ENCODE measurements at places on chromosomes 1 and 21.

DNA sequence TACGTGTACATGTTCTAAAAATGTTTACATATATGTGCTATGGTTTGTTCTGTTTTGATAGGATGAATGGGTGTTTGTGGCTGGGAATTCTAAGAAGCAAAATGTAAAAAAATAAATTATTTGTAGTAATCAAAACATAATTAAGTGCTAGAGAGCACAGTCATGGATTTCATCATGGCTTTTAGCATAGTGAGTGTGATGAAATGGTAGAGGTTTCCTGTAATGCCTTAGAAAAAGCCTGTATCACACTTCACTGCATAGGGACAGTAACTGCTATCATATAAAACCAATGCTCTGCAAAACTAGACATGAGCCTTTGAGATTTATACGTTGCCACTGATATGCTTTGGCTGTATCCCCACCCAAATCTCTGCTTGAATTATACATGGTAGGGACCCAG, 99.8 kb downstream of the PTGER3 start:
- no peak for DNase-seq

DNA sequence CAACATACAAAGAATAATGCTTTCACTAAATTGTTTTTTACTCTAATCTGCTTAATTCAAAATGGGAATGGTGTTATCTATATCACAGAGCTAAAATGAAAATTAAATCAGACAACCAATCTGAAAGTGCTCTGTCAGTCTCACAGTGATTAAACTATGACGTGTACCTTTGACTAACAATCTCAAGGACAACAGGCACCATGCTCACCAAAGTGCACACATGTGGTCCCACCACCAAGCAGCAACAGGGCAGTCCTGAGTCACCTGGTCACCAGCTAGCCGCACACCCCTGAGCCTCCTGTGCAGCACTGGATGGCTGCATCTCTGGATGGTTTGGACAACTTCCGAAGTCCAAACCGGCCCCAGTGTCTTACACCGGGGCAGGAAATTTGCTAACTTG, 54.5 kb upstream of the NADK start:
- DNase-seq, result no peak

- no peak for DNase-seq
Observed at GRCh38 chr1:32349211-32349708, 13.0 kb downstream of the FAM229A start.

GRCh38 chr1:44315521-44315920, 39.5 kb downstream of the ERI3 start:
- no peak for DNase-seq

- no peak for DNase-seq
Observed at GRCh38 chr1:66168467-66168887, 365.5 kb upstream of the SGIP1 start.

- no peak for DNase-seq
Observed at GRCh38 chr21:45589686-45590245, 47.5 kb upstream of the SLC19A1 start.

DNA sequence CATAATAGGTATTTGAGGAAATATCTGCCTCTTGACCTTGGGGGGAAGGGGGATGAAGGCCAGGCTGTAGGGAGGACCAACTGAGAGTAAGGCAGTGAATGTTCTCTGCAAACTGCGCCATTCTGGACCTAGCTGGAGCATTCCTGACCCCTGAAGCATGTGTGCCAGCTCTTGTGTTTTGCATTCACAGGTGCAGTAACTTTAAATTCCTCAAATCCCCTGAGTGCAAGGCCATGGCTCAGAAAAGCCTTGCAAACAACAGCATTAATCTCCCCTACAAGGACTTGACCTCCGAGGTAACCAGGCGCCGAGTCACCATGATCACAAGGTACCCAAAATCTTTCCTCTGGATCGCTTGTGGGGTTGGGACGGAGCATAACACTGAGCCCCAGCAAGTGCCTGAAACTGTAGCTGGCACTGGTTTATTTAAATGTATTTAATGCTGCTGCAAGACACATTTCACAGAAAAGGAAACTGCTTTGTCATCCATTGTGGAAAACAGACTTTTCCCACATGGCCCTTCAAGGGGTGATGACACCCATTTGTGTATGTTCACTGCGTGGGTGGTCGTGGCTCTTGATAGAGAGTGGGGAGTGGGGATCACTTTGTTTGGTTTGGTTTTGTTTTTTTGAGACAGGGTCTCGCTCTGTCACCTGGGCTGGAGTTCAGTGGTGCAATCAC, 1.7 kb downstream of the MYOCOS start:
- DNase-seq, result no peak

DNA sequence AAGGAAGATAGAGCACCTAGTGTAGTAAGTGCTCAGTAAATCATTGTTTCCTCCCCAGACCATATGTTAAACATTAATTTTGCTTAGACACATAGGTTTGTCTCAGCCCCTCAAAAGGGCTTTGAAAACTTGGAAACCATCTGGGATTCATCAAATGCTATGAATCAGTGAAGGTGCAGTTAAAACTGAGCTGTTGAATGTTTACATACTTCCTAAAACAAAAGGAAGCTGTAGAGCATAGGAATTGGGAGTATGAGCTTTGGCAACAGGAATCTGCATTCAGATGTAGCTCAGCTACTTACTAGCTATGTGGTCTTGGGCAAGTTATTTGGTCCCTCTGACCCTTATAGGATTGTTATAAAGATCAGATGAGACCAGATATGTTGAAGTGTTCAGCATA, 18.7 kb upstream of the PODN start:
- DNase-seq, result no peak

DNA sequence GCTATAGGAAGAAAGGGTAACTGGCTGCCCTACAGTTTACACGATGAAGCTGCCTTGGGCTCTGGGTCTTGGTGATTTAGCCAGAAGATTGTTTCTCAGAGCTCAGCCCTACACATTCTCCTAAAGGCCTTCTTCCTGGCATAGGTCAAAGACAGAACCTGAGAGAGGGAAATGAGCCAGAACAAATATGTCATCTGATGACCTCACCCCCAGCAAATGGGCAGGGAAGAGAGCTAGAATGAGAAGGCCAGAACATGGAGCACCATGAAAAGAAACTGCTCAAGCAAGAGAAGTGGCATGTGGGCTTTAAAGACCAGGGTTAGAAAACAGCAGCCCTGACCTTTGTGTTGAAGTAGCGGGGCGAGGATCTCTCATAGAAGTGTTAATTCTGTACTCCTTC, 5.5 kb upstream of the ILDR2 start:
- no peak for DNase-seq

DNA sequence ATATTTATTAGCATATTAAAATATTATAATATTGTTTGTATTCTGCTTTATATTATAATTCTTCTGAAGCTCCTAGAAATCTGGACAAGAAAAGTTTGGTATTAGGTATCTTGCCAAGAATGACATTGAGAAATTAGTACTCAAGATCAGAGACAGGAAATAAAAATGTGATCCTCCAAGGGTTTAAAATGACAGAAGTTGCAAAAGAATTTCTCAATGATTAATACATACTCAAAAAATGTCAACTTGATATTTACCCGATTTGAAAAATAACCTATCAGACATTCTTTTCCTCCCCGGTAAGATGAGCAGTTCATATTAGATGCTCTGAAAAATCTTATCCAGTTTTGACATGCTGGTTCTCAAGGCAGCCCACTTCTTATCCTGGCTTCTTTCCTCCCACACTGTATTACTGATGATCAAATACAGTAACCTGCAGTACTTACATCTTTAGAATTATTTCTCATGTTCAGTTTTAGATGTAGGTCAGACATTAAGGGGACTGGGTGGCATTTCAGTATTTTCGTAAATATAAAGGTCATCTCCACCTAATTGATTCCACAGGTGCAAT, 55.3 kb downstream of the CACHD1 start:
- no peak for DNase-seq

GRCh38 chr21:44957901-44958451, 18.1 kb downstream of the SLX9 start:
- DNase-seq, result no peak

GRCh38 chr1:26195805-26196204, 5.4 kb downstream of the CATSPER4 start:
- DNase-seq, result no peak

GRCh38 chr1:11714831-11715575, 20.9 kb upstream of the AGTRAP start:
- DNase-seq, result no peak

DNA sequence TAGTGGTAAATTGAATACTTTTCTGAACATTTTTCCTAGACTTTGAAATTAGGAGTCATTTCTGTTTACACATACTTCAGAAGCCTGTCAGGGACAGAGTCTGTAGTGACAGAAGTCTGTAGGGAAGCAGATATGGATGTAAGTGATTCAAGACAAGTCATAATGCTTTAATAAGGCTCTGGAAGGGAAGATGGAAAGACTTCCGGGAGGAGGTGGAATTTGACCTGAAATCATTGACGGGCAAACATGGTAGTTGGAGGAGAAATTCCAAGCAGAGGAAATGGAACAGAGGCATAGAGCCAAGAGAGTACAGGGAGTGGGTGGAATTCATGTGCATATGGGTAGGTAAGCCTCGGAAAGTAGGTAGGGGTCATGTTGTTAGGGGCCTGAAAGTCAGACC, 22.5 kb downstream of the CAMTA1 start:
- no peak for DNase-seq

- no peak for DNase-seq
Observed at GRCh38 chr21:18153063-18153462, 91.6 kb upstream of the CHODL start.

GRCh38 chr21:35611708-35612132, 448.6 kb downstream of the SETD4 start:
- DNase-seq, result no peak

DNA sequence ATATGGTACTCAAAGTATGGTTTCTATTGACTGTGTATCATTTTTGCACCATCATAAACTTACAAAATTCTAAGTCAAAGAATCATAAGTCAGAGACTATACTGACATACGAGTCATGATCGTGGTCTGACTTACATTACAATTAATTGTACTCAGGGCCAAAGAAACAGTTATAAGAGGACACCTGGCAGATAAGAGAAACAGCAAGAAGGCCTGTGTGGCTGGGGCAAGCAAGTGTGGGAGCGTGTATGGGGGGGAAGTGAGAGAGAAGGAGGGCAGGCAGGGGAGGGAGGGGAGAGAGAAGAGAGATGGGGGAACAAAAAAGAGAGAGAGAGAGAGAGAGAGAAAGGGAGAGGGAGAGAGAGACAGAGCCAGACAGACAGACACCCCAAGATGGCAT, 70.9 kb downstream of the RERE start:
- no peak for DNase-seq

DNA sequence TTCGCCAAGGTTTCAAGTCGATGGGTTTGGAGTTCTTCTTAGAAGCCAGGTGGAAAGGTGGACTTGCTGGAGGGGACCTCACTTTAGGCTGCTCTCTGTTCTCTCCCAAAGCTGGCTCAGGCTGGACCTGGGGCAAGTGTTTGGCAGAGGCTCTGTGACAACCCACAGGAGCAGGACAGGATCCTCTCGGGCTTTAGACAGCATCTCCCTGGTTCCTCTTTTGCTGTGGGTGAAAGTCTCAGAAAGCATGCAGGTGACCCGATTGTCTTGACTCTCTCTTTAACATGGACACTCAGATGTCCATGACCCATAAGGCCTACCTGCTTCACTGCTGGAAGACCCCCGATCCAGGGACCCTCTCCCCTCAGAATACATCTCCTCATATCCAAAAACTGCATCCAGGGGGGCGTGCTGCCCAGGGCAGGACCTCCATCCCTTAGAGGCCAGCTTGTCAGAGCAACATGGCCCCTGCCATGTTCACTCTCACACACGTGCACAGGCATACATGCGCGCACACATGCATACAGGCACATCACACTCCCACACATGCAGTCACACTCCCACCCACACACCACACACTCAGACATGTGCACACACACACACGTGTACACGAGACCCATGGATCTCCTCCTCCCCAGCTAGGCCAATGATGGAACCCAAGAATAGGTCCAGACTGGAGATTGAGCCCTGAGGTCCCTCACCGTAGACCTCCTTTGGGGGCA, 21.3 kb downstream of the MRPL37 start:
- DNase-seq, result no peak

DNA sequence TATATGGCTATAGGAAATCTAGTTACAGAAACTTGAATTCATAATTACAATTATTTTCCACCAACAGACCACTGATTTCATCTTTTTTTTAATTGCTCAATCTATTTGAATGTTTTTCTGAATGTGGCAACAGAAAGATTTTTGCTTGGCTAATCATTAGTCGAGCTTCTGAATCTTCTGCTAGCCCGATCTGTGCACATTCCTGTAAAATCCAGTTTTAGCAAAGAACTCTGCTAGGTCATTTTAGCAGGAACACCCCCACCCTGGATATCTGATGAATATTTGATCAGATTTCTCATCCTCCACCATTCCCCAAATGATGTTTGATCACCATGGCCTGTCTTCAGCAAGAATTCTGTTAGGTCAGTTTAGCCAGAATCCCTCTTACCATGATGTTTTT, 176.3 kb downstream of the LEPR start:
- DNase-seq, result no peak

GRCh38 chr1:31423418-31423947, 10.5 kb downstream of the SERINC2 start:
- DNase-seq, result no peak

DNA sequence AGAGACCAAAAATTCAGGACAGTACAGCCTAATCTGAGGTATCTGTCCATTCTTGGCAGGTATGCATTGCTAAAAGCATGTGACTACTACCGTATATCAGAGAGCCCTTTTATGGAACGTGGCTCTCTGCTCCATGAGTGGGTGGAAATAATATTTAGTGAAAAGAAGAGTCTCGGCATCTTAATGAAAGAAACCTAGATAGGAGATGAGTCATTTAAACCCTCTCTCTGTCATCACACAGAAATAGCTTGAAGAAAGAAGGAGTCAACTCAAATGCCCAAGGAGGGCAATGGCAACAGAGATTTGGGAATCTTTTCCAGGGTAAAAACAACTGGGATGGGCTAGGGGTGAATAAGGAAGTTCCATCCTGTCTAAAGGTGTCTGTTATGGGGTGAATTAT, 528.2 kb downstream of the SMYD3 start:
- DNase-seq, result no peak

- DNase-seq, result no peak
Observed at GRCh38 chr1:37051346-37051745, 17.0 kb upstream of the GRIK3 start.

- DNase-seq, result no peak
Observed at GRCh38 chr1:45101947-45102346, 89.9 kb downstream of the UROD start.

DNA sequence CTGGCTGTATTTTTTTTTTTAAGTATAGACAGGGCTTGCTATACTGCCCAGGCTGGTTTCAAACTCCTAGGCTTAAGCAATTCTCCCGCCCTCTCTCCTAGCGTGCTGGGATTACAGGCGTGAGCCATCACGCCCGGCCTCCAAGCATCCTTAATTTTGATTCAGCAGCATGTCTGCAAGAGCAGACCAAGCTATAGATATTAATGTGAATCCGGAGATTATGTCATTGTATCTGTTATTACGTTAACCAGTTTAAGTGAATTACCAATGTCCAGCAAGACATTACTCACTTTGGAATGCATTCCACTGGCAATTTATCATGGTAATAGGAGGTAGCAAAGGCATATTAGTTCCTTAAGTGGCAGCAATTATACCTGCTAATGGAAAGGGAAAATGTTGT, 179.7 kb downstream of the CHRM3 start:
- no peak for DNase-seq

- DNase-seq, result no peak
Observed at GRCh38 chr1:239912471-239912870, 179.2 kb upstream of the FMN2 start.
